Fibroblast of skin of right biceps (primary cell): ENCODE measurements at places on chromosomes 1 and 21.

- DNase-seq, result no peak
Observed at GRCh38 chr1:157429601-157430240, 122.6 kb downstream of the FCRL5 start.

GRCh38 chr1:65059930-65060538 is 88.0 kb upstream of the AK4 start:
- peak; percentile 43 for DNase-seq

DNA sequence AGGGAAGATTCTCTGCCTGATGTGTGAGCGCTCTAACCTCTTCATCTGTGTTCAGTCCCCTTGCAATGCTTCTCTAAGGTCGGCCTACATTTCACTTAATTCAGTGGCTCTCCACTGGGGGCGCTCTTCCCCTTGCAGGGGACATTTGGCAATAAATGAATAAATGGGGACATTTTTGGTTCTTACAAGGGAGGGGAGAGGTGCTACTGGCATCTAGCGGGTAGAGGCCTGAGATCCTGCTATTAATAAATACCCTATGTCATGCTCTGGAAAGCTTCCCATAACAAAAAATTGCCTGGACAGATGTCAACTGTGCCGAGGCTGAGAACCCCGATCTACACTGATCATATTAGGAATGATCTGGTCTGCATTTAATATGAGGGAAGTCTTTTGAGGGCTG is 25.9 kb upstream of the DNAJC11 start:
- DNase-seq, result peak; percentile 60

- DNase-seq, result no peak
Observed at GRCh38 chr1:184080309-184080708, 28.8 kb downstream of the TSEN15 start.

- DNase-seq, result peak; percentile 10
Observed at GRCh38 chr21:45224189-45224938, 63.3 kb downstream of the POFUT2 start.

DNA sequence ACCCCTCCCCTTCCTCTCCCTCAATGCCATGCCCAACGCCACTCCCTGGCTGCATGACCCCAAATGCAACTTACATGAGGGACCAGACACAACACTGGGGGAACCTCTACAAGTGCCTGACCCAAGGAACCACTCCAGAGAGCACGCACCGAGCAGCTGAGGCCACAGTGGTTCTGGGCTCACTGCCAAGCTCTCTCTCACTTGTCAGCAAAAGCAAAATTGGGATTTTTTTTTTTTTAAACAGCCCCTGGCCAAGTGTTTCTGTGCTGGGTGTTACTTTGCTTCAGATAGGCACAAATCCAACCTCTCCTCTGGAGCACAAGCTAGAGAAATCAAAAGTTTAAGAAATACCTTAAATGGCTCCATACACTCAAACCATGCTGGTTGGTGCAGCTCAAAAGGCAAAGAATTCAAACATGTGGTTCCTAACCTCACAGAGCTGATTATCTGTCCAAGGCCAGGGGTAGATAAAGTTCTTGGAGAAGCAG is 363.0 kb downstream of the SETD4 start:
- DNase-seq, result peak; percentile 67

DNA sequence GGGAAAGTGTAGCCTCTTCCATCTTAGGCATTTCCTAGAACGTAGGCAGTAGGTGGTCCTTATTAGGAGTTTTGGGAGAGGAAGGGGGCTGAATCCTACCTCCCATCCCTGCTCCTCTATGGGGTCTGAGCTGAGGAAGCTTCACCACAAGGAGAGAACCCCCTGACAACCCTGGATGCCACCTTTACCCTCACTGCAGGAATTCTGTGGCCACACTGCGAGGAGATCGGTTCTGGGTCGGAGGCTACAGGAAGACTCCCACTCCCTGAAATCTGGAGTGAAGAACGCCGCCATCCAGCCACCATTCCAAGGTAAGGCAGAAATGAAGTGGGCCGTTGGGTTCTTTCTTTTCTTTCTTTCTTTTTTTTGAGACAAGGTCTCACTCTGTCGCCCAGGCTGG is 1.5 kb downstream of the MX1 start:
- DNase-seq, result no peak

DNA sequence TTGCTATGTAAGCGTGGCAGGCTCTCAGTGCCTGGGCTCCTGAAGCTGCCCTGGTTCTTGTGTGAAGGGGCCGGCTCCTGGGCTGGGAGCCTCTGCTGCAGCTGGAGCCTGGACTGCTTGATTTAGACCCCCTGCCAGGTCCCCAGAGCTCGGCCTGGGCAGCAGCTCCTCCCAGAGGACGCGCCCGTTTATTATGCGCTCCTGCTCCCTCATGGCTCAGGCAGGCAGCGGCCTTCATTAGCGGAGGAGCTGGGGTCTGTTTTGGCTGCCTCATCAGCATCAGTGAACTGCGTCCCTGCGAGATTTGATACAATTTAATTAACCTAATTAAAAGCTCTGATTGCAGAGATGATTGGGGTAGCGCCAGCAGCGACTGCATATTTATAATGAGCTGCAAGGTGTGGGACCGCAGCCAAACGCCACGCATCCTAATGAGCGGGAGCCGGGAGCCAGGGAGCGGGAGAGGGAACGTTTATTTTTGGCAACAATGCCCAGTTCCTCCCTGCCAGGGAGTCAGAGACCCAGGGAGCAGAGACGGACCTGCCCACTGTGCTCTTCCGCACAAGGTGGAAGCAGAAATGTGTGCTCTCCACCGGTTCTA is 16.6 kb downstream of the UTP11 start:
- DNase-seq, result no peak

DNA sequence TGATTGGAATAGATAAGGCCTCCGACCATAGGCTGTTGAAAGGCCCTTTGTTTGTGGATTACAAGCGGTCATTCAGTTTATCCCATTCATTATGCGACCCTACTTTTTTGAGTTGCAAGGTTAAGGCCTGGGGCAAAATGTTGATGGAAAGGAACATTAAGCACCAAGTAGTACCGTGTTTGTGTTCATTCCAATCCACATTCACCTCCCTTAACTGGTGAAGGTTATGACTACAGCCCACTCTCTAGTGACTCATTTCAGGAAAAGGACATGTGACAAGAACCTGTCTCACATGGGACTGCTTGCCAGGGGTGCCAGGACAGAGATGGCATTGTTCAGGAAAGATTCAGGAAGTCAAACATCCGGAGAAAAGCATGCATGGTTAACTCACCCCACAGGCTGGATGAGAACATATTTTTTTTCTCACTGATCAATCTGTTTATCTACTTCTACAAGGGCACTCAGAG is 81.6 kb downstream of the CD58 start:
- no peak for DNase-seq

DNA sequence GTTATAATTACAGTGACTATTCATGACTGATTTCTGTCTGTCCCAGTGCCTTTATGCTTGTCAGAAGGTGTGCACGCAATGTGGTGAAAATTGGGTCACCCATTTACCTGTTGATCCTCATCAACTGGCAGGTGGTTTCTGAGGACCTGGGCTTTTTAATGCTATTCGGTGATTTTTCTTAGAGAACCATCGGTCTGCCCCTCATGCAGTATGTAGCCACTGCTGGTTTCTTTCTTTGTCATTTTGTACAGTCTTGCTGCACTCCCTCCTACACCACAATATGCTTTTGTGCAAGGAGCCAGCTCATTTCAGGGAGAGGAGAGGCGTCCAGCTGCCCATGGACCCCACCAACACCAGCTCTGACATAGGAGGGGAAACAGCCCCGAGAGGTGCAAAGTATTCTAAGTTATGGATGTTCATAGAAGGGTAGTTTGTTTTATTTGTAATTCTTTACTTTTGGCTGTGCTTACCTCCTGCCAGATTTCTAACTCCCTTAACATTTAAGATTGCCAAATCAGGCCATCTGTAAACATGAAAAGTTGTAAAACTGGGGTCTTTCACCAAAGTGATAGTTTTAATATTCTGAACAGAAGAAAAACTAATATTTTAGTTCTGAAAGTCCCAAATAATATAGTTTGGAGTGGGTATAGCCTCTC is 325.3 kb downstream of the PTBP2 start:
- no peak for DNase-seq

- DNase-seq, result no peak
Observed at GRCh38 chr21:30271611-30272010, 11.1 kb downstream of the KRTAP24-1 start.

GRCh38 chr1:166020210-166020609 is 146.6 kb downstream of the FAM78B start:
- no peak for DNase-seq

DNA sequence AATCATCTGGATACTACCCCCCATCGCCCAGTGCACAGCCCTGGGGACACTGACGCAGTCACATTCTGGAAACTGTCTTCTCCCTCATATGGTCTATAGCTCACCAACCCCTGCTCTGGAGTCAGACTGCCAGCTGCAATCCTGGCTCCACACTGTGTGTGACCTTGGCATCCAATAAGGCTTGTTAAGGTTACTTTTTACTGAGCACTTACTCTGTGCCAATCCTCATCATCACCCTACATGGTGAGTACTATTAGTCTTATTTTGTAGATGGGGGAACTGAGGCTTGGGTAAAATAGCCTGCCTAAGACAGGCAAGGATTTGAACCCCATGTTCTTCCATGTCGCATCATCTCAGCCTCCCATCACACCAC is 34.9 kb downstream of the AHDC1 start:
- no peak for DNase-seq

GRCh38 chr21:34640858-34641257 is 25.9 kb upstream of the RCAN1 start:
- DNase-seq, result peak; percentile 86

GRCh38 chr1:7707527-7707926 is 63.6 kb upstream of the VAMP3 start:
- DNase-seq, result peak; percentile 46

GRCh38 chr1:224637936-224638335 is 21.8 kb downstream of the CNIH3 start:
- no peak for DNase-seq

DNA sequence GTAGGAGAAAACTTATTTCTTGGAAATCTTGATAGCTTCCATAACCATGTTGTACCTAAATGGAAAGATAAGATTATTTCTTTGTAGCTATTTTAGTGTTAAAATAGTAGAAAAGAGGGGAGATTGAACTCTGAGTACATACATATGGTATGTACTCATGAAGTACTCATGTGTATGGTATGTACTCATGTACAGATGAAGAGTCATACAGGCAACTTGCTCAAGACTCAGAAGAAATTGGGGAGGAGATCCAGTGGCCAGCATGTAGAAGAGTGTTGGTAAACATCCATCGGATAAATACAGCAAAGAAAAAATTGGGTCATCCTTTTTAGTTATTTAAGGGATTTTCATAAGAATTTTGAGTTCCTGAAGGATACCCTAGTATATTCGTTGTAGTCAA is 29.0 kb downstream of the MDM4 start:
- DNase-seq, result peak; percentile 40

DNA sequence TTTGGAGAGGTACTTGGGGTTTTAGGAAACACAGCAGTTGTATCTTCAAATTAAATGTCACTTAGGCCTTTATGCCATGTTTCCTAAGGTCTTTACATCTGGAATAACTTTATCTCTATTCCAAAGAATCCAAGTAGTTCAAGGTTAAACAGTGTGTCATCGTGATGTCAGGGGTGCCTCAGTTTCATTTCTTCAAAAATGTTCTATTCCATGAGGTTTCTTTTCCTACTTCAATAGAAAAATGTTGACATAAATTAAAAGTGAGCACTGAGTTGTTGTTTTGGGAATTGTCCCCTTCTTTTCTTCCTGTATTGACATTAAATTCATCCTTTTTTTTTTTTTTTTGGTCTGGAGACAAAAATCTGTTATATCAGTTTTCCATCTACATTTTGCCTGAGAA is 160.6 kb upstream of the C21orf91 start:
- DNase-seq, result no peak

GRCh38 chr1:6982860-6983259 is 197.6 kb downstream of the CAMTA1 start:
- no peak for DNase-seq

DNA sequence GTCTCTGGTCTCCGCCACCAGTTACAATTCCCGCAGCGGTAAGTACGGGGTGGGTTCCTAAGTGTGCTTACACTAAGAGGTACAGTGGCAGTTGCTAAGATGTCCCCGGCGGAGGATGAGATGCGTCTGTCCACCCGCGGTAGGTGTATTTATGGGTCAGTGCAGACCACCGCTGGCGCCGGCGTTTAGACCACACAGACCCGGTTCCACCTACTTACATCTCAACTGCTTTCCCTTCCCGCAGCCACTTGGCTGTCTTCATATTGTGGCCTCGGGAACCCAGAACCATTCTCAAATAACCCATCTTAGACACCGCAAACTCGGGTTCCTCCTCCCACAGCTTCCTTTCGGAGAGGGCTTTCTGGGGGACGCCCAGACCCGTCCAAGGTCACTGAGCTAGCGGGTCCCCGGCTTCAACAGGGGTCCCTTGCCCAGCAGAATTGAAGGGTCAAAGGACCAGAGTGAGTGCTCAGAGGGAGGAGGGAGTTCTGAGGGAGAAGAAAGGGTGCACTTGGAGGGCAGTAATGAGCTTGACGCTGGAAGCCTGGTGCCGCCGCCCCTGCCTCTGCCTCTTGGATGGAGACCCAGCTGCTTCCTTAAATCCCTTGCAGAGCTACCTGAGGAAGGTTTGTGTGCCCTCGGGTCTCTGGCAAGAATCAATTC is 8.6 kb downstream of the NR5A2 start:
- no peak for DNase-seq

DNA sequence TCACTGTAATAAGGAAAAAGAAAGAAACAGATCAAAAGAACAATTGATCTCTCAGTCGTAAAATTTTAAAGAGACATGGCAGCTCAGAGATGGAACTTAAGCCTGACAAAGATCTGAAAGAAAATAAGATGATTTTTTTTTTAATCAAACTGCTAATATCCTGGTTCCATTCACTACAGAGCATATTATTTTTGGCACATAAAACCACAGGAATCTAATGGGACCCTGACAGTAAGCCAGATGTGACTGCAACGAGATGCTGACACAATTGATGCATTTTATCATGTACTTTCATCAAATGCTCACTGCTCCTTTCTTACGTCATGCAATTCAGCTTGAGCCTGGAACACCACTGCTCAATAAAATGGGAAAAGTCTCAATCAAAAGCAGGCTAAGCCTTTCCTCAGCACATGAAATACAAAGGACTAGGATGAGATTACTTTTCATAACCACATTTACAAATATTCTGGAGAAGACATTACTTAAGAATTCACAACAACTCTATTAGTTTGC is 16.6 kb downstream of the GPATCH2 start:
- peak; percentile 36 for DNase-seq

- DNase-seq, result no peak
Observed at GRCh38 chr1:17862121-17862520, 107.0 kb downstream of the ACTL8 start.
